ENCODE measurements at places on chromosomes 13 and 19. TPM values are rescaled to one million over a fixed set of nuclear protein-coding genes. Genes with fewer than 3 reads are reported as not detected.

Gene ZNF414
- 7.0 TPM for total RNA-seq

DNA sequence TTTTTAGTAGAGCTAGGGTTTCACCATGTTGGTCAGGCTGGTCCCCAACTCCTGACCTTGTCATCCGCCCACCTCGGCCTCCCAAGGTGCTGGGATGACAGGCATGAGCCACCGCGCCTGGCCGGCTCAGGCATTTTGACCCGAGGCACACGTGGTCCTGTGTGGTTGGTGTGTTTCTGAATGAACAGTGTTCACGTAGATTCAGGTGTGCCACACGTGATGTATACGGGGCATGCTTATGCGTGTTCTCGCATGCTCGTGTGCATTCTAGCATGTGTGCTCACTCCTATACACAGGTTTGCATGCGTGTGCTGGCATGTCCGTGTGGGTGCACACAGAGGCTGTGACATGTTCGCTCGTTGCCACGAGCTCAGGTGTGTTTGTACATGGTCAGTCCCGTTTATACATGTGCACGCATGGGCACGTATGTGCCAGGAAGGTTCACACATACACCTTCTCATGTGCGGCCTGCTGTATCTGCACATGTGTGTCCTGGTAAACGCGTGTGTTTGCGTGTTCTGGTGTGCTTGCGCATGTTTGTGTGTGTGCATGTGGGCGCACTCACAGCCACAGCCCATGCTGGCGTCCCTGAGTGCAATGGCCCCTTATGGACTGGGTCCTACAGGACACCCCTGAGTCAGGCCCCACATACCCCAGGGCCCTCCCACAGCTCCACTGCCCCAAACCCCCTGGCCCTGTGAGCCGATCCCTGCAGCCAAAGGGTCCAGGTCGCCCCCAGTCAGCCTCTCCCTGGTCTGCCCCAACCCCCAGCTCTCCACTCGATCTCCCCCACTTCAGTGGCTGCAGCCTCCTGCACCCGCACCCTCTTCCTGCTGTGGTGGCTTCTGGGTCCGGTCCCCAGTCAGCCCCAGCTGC, 20.6 kb upstream of the TCF3 start:
- no peak for DNase-seq

Gene SLITRK5
- total RNA-seq: 0.43 TPM

DNA sequence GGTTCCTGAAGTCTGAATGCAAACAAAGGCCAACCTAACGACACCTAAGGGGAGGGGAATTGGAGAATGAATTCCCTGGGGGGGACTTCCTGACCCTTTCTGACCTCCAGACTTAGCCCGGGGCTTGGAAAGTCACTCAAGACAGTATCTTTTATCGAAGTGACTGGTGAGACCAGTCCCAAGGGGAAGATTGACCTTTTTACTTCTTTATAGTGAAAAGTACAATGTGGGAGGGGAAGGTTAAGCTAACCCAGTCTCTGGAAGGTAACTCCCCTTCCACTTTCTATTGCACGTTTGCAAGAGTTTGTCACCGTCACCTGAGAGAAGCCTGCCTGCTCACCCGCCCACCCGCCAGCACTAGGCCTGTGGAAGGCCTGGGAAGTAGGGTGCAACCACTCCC, 111.9 kb downstream of the EFNB2 start:
- no peak for DNase-seq

GRCh38 chr13:102769679-102770078, 3.9 kb downstream of the TEX30 start:
- DNase-seq: no peak

Gene CRB3
- not detected for total RNA-seq

Gene FAM216B
- total RNA-seq: not detected

All from H4 (cell line).